Ureter (tissue), 1 donor: ENCODE measurements at places on chromosomes 2 and 18. TPM values are rescaled to one million over a fixed set of nuclear protein-coding genes. Genes with fewer than 3 reads are reported as not detected.
A peak's percentile ranks its signal among the peaks of the same experiment; 100 is the strongest.

TRIM43 gene
- total RNA-seq = not detected

SPTBN1 gene
- total RNA-seq = 380 TPM

KCNIP3 gene
- 6.2 TPM for total RNA-seq

DIPK1C gene
- total RNA-seq = not detected

SLC20A1 gene
- total RNA-seq = 77.2 TPM

NFATC1 gene
- total RNA-seq = 13.8 TPM

MAPK4 gene
- 14.3 TPM for total RNA-seq

RAB17 gene
- total RNA-seq = 24.2 TPM

IMMT gene
- 91.6 TPM for total RNA-seq

C2orf78 gene
- not detected for total RNA-seq

LINC00305 gene
- total RNA-seq = not detected

R3HDM1 gene
- 32.1 TPM for total RNA-seq

LTBP1 gene
- total RNA-seq = 80.1 TPM

DNA sequence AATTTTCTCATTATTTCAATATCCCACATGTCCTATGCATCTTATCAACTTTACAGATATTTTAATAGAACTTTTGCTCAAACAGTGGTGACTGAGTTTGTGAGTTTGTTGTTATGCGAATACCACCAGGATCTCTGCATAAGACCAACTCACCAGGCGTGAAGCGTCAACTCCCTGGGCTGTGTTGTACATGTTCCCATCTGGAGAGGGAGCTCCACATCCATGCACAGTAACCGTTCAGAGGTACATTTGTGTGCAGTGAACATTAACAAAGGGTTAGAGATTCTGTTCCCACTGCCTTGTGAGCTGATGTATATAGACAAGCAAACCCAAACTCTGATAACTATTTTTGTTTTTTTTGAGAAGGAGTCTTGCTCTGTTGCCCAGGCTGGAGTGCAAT, 188.7 kb downstream of the MYT1L start:
- no peak for DNase-seq

DNA sequence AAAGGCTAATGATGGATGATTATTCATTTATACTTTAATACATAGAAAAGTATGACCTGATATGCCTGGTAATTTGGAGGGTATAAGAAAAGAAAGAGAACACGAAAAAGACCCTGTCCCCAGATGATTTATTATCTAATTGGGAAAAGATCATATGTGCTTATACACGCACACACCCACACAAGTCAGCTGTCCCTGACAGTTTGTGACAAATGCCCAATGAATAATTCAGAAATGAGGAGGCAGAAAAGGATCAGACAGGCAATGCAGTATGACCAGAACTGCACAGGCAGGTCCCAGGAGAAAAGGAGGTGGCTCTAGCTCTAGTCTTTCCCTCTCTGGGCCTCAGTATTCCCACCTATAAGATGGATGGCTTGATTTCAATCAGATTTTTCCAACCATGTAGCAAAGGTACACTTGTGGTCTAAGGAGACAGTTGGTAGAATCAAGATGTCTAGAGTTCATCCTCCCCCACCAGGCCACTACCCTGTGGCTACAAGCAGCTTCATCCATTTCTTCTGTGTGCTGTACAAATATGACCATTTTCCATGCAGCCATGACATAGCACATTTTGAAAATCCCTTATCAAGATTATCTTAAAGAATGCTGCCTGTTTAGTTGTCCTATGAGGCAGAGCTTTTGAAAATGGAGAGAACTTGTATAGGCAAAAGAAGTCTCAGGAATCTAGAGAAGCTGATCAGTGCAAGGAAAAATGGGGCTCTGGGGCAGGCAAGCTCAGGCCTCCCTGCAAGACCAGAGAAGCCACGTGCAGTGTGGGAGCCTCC, 19.7 kb downstream of the CYRIA start:
- DNase-seq = no peak

DNA sequence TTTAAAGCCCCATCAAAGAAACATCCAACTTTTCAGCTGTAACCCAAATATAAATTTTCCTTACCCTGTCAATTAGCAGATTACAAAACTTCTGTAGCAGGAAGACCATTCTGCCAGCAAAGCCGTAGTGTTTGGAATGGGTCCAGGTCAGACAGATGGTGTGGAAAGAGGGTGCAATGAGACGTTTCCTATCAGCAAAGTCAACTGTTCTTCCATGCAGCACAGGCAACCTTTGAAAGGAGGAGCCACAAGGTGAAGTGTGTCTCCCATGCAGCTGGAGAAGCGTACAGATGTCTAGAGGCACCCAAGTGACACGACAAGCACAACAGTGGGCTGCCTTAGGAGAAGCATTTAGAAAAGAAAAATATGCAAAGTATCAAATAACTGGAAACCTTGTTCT, 83.7 kb downstream of the SP3 start:
- no peak for DNase-seq

- DNase-seq = peak; percentile 39
Observed at GRCh38 chr2:236238751-236239150, 25.5 kb downstream of the ASB18 start.

DNA sequence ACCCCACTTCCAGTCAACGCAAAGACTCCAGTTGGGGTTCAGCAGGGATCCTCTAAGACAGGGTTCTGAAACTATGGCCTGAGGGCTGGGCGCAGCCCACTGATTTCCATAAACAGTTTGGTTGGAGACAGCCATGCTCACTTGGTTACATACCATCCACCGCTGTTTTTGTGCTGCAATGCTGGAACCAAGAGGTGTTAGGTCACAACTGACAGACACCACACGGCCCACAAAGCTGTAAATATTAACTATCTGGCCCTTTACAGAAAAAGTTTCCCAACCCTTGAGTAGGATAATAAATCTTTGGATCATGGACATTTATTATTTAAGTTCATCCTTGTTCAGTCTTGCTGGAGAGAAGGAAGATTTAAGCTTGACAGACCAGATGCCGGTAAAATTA, 8.4 kb upstream of the CD226 start:
- DNase-seq = no peak

GRCh38 chr2:172208791-172209325, 106.2 kb upstream of the DLX2 start:
- no peak for DNase-seq

GRCh38 chr18:27824841-27825681, 351.9 kb downstream of the CDH2 start:
- DNase-seq = no peak

- no peak for DNase-seq
Observed at GRCh38 chr2:46273919-46274318, 23.3 kb upstream of the EPAS1 start.

DNA sequence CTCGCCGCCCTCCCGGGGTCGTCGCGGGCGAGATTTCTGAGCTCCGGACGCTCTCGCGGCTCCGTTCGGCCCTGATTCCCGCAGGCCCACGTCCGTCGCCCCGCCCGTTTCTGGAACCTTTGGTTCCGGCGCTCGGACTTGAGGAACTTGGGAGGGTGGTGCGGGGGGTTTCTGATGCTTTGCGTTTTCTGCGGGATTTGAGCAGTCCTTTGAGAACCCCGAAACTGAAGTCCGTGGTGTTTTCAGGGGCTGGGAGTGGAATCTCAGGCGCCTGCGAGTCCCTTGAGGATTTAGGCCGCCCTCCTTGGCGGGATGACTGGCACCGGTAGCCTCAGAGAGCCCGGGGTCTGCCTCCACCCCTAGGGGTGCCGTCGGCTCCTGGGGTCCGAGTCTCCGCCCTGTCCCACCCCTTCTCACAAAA, 336 bp downstream of the THNSL2 start:
- no peak for DNase-seq

GRCh38 chr2:174585657-174586252, 11.8 kb downstream of the WIPF1 start:
- no peak for DNase-seq

GRCh38 chr18:37575646-37576045, 10.0 kb upstream of the CELF4 start:
- no peak for DNase-seq

- DNase-seq = no peak
Observed at GRCh38 chr2:174764280-174765255, at the start of gene CHRNA1. CHRNA1 (minus strand) TSS chr2:174764472; CDS start chr2:174764394, 78 bp downstream.

- DNase-seq = no peak
Observed at GRCh38 chr2:104704496-104705245, 149.2 kb upstream of the POU3F3 start.

- DNase-seq = no peak
Observed at GRCh38 chr2:98833172-98833916, 102.4 kb upstream of the MGAT4A start.

GRCh38 chr2:171889808-171890207, 4.2 kb downstream of the SLC25A12 start:
- DNase-seq = no peak

GRCh38 chr2:54657664-54658083, 65.8 kb upstream of the EML6 start:
- no peak for DNase-seq

DNA sequence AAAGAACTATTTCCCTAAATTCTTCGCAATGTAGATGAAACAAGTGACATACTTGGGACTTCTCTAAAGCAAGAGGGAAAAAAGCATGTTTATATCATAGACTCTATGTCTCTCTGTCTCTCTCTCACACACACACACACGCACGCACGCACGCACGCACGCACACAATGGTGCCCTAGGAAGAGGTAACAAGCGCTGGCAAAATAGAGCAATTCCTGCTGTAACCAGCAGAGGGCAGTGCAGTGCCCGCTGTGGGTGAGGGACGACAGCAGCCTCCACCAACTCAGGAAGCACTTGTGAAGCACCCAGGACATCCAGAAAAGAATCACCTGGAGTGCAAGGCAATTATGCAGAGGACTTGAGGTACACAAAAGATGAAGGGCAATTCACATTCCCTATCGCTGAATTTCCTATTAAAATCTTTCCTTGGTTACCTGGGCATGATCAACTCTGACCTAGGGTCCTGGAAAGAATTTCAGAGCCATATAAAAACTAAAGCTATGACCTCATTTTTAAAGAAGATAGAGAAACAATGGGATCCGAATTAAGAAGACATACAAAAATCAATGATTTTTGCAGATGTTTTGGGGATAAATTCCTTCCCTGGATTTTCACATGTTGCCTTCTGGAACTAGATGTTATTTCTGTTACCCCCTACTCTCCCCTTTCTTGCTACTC, 166.4 kb downstream of the PDE11A start:
- DNase-seq = peak; percentile 65

- no peak for DNase-seq
Observed at GRCh38 chr2:167294776-167295140, 406.5 kb downstream of the XIRP2 start.

DNA sequence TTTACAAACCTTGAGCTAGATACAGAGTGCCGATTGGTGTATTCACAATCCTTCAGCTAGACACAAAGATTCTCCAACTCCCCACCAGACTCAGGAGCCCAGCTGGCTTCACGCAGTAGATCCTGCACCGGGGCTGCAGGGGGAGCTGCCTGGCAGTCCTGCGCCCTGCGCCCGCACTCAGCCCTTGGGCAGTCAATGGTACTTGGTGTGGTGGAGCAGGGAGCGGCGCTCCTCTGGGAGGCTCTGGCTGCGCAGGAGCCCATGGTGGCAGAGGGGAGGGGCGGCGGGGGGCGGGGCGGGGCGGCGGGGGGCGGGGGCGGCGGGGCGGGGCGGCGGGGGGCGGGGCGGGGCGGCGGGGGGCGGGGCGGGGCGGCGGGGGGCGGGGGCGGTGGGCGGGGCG, 923.4 kb downstream of the SOCS6 start:
- no peak for DNase-seq

DNA sequence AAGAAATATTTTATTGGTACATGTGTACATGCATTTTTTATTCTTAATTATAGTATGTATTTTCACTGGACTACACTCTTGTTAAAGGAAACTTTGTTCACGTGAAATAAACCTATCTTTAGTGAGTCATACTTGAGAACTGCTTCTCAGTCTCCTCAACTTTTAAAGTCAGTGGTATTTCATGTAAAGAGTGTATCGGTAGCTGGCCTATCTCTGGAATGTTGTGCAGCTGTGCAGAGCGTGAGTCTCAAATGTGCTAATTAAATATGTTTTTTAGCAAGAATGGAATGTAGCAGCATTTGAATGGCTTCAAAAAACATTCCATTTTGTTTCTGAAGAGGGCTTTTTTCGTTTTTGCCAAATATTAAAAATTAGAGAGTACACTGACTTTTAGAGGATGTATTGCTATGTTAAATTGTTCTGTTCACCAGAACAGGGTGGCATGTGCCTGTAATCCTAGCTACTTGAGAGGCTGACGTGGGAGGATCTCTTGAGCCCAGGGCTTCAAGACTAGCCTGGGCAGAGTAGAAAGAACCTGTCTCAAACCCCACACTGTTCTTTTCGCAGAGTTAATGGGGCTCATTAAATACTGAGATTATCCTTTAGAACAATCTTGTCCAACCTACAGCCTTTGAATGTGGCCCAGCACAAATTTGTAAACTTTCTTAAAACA, 14.3 kb downstream of the SPTBN1 start:
- no peak for DNase-seq

DNA sequence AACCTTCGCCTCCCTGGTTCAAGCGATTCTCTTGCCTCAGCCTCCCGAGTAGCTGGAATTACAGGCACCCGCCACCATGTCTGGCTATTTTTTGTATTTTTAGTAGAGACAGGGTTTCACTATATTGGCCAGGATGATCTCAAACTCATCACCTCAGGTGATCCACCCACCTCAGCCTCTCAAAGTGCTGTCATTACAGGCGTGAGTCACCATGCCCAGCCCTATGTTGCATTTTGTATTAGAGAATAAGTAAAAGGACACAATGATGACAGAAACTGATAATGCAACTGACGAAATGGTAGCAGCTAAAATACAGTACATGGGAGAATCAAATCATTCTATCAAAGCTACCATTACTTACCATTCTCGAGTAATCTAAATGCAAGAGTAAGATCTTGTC, 276.7 kb downstream of the DSEL start:
- DNase-seq = no peak

DNA sequence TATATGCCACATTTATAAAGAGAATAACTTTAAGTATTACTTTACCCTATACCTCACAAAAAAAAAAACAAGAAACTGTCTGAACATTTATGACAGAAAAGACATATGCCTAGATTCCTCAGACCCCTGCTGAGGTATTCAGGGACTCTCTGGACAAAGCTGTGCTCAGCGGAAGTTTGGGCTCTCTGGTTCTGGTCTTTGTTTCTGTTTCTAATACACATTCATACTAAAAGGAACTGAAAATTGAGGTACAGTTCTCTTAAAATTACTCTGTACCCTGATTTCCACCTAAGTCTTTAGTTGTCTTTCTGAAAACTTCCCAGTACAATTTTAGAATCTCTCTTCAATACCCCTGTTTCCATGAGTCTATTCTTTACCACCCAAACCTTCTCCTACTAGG, 160.3 kb downstream of the IKZF2 start:
- no peak for DNase-seq

GRCh38 chr2:7882296-7882695, 799.6 kb upstream of the ID2 start:
- DNase-seq = no peak

DNA sequence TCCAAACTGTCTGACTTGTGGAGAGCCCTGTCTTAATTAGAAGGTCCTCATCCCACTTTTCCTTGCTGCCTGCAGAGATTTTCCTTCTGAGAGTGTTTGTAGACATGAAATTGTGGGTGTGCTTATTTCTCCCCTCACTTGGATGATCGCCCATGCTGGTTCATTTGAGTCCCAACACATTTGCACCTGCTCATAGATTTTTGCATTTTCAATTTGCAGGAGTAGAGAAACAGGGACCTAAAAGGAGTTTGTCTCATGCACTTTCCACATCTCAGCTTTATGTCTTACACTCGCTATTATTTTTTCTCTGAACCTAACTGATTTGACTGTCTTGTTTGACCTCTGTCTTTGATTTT, 33.2 kb upstream of the FHL2 start:
- no peak for DNase-seq

- no peak for DNase-seq
Observed at GRCh38 chr2:207040696-207041095, 101.4 kb downstream of the CPO start.

GRCh38 chr2:164719996-164720941, 99.0 kb upstream of the GRB14 start:
- DNase-seq = no peak

GRCh38 chr2:172297950-172298349, 129.4 kb upstream of the ITGA6 start:
- no peak for DNase-seq
